Activated T-helper 1 cell treated with anti-CD3 and anti-CD28 coated beads, Interleukin-12 subunit alpha, Interleukin-12 subunit beta, Interleukin-2, Interleukin-4 antibody, amounts not matched to agents 30 ng/mL and 10 ng/mL and 1 ng/mL, durations not matched to agents 14 hours and 24 hours and 36 hours (primary cell): ENCODE measurements at places on chromosomes 16 and 17.
A peak's percentile ranks its signal among the peaks of the same experiment; 100 is the strongest.

DNA sequence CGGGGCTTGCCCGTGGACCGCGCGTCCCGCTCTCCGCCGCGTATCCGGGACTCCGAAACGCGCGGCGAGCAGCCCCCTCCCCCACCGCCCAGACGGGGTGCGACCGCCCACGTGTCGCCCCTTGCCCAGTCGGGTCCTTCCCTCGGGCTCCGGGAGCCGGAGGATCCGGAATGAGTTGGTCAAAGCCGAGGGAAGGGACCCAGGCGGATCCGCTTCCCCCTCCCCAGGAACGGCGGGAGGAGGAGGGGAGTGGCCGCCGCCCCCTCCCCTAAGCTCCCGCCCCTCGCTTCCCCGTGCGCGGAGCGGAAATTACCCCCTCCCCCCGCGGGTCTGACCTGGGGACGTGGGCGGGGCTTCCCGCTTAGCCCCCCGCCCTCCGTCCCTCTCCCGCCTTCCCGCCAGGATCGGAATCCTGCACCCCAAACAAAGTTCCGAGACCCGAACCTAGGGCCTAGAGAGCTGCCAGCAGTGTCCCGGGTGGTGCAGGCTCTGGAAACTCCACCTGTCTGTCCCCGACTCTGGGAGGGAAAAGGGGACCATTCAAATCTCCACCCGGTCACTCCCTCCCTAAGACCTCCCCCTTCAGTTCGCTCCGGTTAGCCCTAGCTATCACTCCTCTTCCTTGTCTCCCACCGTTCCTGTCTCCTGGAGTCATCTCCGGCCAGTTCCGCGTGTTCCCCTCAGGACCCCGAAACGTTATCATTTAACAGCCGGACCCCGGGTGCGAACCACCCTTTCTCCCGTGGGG lies 1.0 kb upstream of the IGF2BP1 start:
- no peak for DNase-seq

DNA sequence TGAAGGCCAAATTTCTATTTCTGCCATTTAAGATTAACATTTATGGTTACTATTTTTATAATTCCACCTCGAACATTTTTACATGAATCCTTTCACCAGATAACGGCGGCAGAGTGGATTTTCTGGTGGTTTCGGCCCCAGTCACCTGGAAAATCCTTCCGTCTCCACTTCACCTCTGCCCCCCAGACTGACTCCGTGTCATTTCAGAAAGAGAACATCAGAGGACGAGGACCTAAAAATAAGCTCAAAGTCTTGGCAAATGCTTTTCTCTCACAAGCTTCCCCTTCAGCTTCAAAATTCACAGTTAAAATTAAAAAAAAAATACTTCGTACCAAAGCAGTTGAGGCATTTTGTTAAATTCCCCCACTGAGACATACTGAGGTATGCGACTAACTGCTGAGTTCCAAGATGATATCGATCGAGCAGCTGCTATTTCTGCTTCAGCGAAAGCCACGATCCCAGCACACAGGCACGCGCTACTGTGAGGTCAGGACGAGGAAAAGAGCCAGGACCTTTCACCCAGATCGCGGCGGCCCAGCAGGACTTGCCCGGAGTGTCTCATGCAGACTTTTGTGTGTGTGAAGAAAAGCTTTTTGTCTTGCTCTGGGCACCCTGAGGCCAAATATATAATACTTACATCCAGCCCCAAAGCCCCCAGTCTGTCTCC lies 36.8 kb downstream of the ASPA start:
- no peak for DNase-seq

GRCh38 chr16:68368301-68368888 lies 57.6 kb downstream of the PRMT7 start:
- no peak for DNase-seq

DNA sequence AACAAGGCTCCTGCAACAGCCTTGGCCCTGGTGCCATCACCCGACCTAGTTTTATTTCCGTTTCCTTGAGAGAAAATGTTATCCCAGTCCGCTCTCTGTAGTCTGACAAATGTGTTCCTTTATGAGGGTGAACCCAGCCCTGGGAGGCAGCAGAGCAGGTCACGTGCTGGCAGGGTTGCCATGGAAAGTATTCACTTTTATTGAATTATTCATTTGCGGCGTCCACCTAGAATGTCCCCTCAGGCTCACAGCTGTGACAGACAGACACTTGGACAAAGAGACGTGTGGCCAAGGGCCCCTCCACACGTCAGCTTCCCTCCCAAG lies 90.0 kb downstream of the WSCD1 start:
- DNase-seq = no peak

DNA sequence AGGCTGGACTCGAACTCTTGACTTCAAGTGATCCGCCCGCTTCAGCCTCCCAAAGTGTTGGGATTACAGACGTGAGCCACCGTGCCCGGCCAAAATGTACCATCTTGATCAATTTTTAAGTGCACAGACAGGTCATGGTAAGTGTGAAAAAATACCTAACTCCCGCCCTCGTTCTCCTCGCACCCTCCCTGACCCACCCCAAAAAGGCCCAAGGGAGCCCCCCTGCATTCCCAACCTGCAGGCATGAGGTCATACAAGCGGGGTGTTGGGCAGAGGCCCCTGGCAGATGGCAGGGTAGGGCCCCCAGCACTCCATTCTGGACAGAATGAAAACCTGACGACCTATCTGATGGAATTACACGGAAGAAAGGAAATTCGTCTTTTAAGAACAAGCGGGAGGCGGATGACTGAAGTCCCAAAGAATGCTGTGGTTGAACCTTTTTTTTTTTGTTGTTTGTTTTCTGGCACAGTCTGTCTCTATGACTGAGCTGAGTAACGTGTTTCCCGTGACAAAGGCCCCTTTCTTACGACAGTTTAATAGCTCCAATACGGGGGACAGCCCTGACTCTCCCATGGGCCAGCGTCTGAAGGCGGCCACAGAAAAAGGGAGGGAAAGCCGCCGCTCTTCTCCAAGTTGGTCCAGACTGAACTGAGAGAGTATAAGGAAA lies 376.4 kb downstream of the SLC39A11 start:
- DNase-seq = no peak

GRCh38 chr17:18917506-18918032 lies 34.4 kb upstream of the SLC5A10 start:
- no peak for DNase-seq

DNA sequence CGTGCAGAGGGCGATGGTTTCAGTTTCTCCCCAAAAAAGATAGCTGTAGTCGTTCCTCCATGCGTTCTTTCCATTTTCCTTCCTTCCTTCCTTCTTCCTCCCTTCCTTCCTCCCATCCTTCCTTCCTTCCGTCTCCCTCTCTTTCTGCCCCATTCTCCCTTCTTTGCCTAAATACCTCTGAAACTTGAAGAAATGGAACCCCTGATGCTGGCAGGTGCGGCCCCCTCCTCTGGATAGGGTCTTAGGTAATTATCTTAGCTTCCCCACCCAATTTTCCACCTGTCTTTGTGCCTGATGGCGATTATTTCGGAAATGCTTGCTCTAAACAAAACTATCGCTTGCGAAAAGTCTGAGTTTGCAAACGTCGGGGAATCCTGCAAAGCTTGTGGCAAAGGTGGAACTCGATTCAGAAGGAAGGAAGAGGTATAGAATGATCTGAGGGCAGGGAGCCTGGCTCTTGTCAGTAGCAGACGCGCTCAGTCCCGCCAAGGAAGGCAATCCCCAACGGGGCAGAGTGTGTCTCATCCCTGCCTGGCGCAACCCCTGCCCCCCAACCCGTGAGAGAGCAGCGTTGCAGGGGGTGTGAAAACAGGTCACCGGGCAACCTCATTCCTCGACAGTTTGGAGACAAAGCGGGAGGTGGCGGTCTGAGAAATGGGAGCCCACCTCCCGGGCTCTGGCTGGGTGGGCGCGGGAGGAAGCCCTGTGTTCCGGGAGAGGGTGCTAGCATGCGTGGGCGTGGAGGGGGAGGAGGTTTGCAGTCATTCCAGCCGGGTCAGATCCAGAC lies 2.9 kb upstream of the CBX8 start:
- no peak for DNase-seq

DNA sequence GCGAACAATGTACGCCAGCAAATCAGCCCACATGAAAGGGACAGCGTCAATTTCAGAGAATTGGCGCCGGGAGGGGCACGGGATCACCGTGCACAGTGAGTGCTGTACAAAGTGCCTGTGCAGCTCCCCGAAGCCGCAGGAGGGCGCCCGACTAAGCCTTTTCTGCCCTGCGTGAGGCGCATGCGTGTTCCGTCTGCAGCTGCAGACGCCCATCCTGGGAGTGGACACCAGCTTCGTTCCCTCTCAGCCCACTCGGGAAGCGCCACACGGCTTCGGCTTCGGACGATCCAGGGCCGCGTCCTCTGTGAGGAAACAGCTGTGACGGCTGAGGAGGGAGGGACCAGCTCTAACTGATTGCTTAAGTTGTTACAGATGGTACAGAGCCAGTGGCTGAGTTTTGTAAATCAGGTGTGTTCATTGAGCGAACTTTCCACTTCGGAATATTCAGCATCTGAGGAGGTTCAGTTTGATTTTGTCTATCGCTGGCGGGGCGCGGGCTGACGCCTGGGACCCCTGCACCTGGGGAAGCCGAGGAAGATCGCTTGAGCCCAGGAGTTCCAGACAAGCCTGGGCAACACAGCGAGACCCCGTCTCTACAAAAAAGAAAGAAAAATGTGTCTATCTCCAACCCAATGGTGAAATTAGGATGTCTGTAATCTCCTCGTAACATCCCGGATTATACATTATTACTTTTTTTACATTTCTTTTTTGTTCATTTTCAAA lies 15.4 kb upstream of the ZNF287 start:
- peak; percentile 87 for DNase-seq

DNA sequence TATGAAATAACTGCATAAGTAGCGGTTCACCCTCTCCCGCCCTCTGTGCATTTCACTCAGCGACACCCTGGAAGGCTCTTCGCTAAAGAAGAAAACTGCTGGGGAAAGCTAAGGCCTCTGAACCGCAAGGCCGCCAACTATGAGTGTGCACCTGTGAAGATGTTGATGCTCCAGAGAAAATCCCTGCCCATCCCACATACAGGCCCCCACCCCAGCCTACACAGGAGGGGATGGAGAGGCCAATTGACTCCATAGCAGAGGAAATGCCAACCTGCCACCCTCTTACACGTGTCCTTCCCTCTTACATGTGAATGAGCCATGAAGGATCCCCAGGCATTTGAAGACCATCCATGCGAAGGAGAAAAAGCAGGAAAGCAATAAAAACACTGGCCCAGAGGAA lies 104.8 kb downstream of the MGAT5B start:
- DNase-seq = no peak

- DNase-seq = no peak
Measured at GRCh38 chr16:62392698-62393097, 356.5 kb upstream of the CDH8 start.

DNA sequence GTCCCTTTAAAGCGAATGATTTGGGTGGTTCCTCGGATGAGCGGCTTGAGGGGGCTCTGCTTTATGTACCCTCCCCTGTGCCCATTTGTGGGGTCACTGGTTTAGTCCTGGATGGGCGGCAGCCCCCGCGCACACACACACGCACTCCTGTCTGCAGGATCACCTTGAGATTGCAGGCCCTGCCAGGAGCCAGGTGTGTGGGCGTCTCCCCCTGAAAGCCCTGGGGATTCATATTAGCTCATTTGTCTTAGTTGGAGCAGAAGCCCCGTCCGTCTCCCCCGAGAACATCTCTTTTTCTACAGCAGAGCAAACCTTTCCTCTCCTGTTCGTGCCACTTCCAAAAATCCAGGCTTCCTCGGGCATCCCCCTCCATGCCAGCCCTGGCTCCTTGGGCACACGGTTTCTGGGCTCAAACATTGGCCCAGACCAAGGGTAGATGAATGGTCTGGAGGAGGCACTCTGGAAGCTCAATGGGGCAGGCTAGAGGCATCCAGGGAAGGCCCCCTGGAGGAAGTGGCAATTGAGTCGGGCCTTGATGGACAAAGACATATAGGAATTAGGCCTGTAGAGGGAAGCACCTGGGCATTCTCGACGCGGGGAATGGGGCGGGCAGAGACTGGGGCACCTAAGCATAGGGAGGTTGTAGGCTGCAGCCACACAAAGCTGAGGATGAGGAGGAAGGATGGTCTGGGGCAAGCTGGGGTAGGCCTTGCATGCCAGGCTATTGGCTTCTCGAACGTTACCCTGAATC lies 218.5 kb upstream of the GSE1 start:
- DNase-seq = no peak

- no peak for DNase-seq
Measured at GRCh38 chr16:65658787-65659220, 536.9 kb upstream of the CDH11 start.

GRCh38 chr16:88854306-88855111 lies 2.2 kb downstream of the GALNS start:
- no peak for DNase-seq

- DNase-seq = no peak
Measured at GRCh38 chr16:16075488-16076422, 126.3 kb downstream of the ABCC1 start.

GRCh38 chr16:10741844-10742243 lies 1.8 kb upstream of the NUBP1 start:
- DNase-seq = no peak

DNA sequence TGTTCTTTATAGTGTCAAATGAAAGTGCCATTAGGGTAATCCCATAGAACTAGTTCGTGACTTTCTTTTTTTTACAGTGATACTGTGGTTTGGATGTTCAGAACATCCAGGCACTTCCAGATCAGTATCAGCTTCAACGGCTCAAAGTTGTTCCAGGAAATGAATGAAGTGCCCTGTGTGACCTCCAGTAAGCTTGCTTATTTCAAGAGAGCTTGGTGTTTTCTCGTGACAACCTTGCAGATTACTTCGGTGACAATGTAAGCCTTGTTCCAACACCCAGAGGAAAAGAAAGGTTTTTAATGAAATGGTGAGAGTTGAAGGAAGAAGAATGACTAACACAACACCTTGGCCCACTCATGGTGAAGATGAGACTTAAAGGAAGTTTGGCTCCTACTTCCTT lies 16.0 kb upstream of the KCNJ16 start:
- no peak for DNase-seq
